ENCODE measurements at places on chromosomes 1 and 21. TPM values are rescaled to one million over a fixed set of nuclear protein-coding genes. Genes with fewer than 3 reads are reported as not detected.

Gene ADAM30
- total RNA-seq, result not detected

DNA sequence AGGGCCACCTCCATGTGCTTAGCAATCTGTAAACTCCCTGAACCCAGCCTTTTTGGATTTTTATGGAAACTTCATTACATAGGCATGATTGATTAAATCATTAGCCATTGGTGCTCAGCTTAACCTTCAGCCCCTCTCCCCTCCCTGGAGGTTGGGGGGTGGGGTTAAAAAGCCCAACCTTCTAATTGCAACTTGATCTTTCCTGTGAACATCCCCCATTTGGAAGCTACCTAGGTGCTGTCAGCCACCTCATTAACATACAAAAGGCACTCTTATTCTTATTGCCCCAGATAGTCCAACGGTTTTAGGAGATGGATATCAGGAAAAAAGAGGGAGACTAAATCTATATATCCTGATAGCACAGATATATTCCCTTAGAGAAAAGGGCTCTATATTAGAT lies 424.0 kb upstream of the BEND5 start:
- DNase-seq, result no peak

DNA sequence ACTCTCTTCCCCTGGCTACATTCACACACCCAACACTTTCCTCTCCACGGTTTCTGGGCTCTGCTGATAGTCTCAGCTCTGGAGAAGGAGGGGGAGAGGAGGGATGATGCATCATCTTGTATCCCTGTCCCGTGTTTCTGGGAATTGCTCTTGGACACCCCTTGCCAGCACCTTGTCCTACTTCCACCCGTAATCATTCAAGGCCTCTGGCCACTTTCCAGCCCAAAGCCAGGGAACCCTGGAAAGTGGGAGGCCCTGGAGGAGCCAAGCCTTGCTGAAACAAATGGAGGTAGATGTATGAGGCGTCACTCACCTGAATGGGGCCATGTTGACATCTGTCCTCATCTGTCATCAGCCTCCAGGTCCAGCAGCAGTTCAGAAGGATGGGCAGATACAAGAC lies 4.4 kb downstream of the PLEKHO1 start:
- no peak for DNase-seq

GRCh38 chr1:180975551-180975950 lies 47.1 kb downstream of the STX6 start:
- DNase-seq, result no peak

DNA sequence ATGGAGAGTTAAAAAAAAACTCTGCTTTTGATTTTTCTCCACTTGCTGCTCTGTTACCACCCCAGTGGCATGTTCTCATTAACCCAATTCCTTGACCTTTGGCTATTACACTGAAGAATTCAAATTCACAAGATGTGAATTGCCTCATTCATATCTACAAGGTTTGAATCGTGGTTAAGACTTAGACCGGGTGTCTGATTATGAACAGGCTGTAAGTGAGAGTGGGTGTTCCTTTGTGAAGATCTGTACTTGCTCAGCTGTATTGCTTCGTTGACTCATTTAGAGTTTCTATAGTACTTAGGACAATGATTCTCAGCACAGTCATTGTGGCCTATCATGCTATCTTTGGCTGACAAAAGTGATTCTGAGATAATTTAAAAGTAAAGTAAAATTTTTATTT lies 36.4 kb downstream of the DNM3 start:
- DNase-seq, result no peak

DNA sequence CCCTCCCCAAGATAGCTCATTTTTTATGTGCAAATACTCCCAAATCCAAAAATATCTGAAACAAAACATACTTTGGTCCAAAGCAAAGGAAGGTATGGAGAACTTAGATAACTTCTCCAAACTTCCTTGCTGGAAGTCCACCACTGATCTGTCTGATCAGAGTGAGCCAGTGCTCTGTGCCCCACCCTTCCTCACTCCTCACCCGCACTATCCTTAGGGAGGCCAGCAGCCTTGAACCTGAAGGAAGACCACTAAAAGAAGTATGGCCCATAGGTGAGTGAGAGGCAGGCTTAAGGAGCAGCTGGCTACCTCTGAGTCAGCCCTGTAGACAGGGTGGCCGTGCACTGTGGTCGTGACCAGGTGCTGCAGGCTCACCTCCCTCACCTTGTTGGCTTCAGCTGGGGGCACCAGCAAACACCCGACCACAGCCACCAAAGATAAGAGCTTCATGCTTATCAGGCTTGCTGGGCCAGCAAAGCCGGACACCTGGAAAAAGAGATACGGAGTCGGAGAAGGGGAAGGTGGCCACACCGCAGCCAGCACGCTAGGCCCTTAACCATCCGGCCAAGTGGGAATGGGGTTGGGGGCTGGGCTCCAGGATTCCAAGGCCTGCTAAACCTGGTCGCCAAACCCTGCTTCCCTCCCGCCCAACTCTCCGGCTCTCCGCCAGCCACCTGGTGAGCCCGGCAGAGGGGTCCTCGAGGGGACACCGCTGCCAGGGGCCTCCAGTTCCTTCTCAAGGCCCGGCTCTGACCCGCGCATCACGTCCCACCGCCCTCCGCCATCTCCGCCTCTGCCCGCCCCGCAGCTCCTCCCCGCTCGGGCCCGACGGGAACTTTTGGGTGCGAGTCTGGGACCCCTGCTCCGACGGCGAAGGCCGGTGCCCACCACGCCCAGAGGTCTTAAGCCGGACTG lies 543 bp downstream of the TMEM9 start:
- DNase-seq, result peak; percentile 18
